ENCODE measurements at places on chromosomes 13 and 19.

GRCh38 chr13:109790086-109790485 lies 3.7 kb upstream of the IRS2 start:
- DNase-seq = no peak

- DNase-seq = no peak
These were observed 146.2 kb downstream of the SHISA2 start for GRCh38 chr13:25905611-25906010.

GRCh38 chr13:102729560-102730270 lies 34.9 kb upstream of the METTL21C start:
- DNase-seq = no peak

DNA sequence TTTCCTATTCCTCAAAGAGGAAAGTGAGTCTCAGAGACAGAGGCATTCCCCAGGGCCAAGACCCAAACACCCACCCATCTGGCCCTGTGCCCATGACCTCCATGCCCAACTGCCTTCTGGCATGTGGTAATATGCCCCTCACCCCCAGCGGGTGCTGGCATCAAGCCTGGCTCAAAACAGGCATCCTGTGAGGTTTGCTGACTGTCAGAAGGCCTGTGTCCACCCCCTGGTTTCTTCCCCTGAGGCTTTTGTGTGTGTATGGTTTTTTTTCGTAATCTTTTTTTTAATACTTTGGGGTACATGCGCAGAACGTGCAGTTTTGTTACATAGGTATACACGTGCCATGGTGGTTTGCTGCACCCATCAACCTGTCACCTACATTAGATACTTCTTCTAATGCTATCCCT lies 7.6 kb upstream of the KANK2 start:
- no peak for DNase-seq

DNA sequence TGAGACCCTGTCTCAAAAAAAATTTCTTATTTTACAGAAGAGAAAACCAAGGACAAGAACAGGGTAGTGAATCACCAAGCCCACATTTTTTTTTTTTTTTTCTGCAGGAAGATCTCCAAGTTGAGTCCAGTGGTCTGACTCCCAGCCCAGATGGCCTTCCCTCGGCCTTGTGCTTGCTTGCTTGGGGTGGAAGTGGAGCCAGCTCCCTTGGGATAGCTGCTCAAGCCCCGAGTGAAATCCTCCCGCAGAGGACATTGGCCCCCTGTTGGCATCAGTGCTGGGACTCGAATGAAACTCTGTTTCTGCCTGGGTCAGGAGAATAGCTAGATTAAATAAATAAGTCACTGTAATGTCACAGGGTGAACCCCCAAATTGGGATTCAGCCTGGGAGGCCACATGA lies 9.4 kb upstream of the NUP62 start:
- no peak for DNase-seq

DNA sequence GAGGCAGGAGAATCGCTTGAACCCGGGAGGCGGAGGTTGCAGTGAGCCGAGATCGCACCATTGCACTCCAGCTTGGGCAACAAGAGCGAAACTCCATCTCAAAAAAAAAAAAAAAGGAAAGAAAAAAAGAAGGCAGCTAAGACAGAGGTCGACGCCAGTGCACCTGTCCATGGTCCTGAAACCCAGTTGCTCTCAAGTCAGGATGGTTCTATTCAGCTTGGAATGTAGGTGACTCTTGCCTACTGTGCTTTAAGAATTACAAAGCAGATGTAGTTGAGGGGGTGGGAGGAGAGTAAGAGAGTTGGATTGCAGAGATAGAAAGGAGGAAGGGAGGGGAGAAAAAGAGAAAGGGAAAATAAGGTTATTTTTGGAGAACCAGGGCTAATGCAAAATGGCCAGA lies 18.7 kb downstream of the CACNG7 start:
- DNase-seq = no peak

DNA sequence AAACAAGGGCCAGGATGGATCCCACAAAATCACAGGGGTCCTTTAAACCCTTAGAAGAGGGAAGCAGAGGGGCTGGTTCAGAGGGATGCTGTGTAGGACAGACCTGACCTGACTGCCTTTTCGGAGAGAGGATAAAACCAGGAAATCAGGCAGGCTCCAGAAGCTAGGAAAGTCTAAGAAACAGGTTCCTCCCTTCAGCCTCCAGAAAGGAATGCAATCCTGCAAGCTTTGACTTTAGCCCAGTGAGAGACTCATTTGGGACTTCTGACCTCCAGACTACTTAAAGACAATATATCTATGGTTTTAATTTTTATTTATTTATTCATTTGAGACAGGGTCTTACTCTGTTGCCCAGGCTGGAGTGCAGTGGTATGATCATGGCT lies 5.3 kb downstream of the RAB20 start:
- DNase-seq = no peak

DNA sequence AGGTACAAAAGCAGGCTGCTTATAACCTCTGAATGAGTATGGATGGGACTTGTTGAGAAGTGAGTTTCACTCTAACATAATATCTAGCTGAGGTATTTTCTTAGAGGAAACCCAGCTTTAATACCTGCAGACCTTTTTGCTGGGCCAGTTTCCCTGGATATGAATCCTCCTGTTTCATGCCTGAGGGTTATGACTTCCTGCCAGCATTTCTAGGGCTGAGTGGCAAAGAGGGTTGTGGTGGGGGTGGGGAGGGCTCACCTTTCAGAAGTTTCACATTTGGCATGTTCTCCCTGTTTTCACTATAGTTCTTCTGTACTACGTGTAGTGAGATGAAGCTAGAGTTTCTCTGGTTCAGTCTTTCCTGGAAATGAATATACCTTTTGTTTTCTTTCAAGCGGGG lies 73.7 kb downstream of the LACC1 start:
- DNase-seq = no peak

DNA sequence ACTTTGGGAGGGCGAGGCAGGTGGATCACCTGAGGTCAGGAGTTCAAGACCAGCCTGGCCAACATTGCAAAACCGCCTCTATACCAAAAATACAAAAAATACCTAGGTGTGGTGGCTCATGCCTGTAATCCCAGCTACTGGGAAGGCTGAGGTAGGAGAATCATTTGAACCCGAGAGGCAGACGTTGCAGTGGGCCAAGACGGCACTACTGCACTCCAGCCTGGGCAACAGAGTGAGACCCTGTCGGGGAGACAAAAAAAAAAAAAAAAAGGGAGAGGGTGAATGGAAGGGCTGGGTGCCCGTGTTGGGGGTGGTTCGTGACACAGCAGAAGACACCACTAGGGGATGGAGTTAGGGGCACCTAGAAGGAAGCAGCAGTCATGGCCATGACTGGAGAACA lies 10.8 kb downstream of the CFD start:
- no peak for DNase-seq

DNA sequence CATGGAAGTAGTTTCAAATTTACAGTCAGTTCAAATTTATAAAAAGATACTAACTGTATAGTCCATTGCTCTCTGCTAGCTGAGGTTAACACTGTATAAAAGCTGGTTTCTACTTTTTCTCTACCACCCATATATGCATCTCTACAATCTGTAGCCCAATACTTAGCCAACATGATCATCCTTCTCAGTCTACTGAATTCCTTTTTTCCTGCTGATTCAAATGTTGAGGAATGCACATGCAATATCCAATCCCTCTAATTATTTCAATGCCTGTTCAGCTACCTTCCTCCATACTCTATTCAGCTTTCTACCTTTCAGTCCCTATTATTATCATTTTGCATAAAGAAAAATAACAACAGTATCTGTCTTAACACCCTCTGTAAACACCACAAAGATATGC lies 15.6 kb downstream of the KPNA3 start:
- no peak for DNase-seq

- no peak for DNase-seq
These were observed 65.5 kb downstream of the TBC1D4 start for GRCh38 chr13:75416327-75417011.

- no peak for DNase-seq
These were observed 12.6 kb downstream of the CD37 start for GRCh38 chr19:49347835-49348234.

- no peak for DNase-seq
These were observed 12.8 kb upstream of the CDC42EP5 start for GRCh38 chr19:54485851-54486250.

DNA sequence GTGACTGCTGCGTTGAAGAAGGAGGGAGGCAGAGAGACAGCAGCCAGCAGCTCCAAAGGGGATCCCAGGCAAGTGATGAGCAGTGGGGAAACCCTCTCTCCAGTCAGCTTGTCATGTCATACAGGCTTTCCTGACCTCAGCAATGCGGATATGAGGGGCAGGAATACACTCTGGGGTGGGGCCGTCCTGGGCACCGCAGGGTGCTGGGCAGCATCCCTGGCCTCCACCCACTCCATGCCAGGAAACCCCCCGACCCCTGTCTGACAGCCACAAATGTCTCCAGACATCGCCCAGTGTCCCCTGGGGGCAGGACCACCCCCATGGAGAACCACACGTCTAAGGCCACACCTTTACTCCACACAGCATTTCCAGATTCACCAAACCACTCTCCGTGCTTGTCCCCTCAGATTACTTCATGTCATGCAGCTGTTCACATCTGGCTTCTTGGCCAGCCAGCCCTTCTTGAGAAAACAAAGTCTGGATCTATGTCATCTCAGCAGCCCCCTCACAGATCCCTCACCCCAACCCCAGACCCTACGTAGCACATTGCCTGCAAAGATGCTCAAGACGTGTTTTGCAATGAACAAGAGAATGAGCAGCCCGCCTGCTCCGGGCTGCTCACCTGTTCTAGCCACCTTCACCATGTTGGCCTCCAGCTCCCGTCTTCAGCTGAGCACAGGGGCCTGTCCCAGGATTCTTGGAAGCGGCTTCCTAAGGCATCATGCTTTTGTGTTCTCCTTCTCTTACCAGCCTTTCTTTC lies 46.5 kb downstream of the RFX2 start:
- no peak for DNase-seq

DNA sequence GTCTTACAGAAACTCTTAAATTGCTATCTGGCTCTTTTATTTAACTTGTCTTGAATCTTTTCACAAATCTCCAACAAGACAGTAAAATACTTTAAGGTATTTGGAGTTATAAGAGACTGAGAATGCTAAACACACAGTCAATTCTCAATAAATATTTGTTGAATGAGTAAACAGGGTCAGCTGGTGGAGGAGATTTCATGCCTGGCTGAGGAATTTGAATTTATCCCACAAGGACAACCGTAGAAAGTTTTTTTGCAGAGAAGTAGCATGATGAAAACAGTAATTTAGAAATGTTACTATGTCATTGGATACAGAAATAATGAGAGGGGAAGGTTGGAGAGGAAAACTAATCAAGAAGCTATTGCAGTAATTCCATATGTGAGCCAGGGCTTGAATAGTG lies 1223.7 kb downstream of the PCDH17 start:
- DNase-seq = no peak

DNA sequence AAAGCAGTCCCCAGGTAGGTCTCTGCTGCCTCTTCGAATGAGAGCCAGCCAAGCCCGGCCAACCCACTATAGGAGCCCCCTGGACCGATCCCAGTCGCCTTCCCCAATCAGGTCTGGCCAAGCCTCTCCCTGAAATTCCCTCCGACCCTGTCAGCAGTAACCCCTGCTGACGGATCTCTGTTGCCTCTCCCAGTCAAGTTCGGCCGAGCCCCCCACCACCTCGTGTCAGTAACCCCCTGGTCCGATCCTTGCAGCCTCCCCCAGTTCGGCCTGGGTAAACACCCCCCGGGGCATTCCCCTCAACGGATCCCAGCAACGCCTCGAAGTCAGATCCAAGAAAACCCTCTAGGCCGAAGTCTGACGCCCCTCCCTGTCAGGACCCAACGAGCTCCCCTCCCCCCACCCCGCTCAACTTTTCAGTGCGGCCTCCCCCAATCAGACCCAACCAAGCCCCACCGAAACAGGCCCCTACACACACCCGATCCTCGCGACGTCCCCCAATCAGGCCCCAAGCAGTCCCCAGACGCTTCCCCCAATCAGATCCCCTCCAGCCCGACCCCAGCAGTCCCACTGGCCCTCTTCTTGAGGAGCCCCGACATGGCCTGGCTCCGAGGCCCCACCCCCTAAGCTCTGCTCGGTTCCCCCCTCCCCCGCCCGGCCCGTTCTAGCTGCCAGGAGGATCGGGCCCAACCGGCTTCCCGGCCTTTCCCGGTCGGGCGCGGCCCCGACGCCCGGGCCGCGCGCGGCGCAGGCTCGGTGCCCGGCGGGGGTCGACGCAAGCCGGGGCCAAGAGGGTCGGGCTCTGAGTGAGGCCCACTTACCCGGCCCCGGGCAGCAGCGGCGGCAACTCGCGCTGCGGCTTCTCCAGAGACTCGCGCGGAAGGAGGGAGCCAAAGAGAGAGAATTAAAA lies 1.8 kb downstream of the TNPO2 start:
- DNase-seq = peak; percentile 47

DNA sequence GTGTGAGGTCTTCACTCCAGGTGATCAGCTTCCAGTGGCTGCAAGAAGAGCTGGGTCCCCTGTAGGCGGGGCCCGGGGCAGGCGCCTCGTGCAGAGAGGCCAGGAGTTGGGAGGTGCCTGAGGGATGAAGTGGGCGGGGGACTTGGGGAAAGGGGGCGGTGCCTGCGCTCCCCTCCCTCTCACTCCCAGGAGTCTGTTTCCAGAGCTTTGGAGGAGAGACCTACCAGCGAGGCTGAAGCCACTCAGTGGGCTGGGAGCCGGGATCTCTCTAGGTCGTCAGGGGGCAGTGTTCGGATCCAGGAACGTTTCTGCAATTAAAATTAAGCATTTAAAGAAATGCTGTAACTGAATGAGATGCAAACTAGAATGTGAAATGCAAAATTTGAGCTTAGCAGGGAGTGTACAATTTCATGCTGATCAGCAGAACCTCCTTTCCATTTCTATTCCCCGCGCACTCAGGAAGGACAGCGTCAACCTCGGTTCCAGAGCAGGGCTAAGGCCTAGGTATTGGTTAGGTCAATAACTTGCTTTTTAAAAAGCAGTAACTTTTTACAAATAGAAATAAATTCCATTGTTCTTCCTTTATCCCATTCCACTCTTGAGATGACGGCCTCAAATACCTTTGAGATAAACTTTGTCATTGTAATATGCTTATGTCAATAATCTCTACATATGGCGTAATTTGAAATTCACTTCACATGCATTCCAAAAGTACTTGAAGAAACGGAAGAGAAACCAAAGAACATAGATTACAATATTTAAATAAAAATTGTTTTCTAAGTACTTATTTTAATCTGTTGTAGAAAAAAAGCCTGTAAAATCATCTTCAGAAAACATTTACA lies 11.6 kb downstream of the ZNF160 start:
- DNase-seq = no peak

DNA sequence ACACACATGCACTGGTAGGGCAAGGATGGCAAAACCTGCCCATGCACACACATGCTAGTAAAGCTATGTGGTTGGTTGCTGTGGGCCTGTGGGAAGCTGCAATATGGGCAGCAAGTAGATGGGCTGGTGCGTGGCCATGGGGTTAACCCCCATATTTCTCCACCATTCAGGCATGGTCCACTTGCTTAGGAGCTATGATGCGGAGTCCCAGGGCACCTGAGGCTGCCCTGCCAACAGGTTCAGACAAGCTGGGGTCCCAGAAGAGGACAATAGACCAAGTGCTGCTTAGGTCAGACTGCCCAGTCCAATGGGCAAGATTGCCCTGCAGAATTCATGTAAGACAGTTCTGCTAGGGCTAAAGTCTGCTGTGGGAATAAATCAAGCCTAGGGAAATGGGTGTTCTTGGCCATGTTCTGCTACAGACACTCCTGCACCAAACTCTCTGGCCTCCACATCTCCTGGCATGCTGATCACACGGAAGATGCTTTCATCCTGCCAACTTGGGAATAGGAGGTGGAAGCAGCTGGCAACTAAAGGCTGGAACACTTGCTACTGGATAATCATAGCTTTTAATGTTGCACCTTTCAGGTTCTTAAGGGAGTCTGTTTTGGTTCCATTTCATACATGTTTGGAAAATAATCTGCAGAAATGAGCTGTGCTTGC lies 646.3 kb upstream of the SLITRK1 start:
- no peak for DNase-seq

GRCh38 chr13:46206143-46206542 lies 5.6 kb upstream of the LRRC63 start:
- DNase-seq = no peak

GRCh38 chr13:100680131-100680530 lies 5.5 kb upstream of the TMTC4 start:
- no peak for DNase-seq

Data from memory B cell (primary cell).